Muscle of back (tissue), 13 donors: ENCODE measurements at places on chromosomes 11 and 22. TPM values are rescaled to one million over a fixed set of nuclear protein-coding genes. Genes with fewer than 3 reads are reported as not detected.

- DNase-seq = peak; percentile 27
Measured at GRCh38 chr11:73184953-73185671, 33.0 kb upstream of the P2RY2 start.

- no peak for DNase-seq
Measured at GRCh38 chr11:124868331-124869274, 3.4 kb downstream of the ROBO3 start.

DNA sequence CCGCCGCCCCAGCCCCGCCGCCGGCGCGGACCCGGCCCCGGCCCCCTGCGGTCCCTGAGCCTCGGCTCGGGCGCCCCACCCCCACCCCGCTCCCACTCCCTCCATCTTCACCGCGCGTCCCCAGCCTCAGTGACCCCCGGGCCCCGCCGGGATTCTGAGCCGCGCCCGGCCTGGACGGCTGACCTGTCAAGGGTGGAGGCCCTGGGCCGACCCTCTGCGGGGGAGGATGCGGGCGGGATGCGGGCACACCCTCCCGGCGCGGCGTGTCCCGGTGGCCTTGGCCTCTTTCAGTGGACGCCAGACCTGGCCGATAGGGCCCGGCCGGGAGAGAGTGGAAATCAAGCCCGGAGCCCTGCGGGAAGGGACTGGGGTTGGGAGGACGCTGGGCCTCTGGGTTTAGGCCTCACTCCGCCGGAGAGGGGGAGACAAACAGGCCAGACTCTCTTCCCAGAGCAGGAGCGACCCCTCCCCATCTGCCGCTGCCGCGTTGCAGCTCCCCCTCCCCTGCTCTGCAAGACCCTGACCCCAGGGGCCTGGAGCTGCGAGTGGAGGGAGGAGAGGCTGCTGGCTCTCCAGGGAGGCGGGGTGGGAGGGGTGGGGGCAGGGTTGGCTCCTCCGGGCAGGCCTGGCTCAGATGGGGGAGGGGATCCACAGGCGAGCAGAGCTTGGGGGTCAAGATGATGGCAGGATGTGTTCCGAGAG lies 525 bp downstream of the MAPK8IP2 start:
- DNase-seq = no peak

DNA sequence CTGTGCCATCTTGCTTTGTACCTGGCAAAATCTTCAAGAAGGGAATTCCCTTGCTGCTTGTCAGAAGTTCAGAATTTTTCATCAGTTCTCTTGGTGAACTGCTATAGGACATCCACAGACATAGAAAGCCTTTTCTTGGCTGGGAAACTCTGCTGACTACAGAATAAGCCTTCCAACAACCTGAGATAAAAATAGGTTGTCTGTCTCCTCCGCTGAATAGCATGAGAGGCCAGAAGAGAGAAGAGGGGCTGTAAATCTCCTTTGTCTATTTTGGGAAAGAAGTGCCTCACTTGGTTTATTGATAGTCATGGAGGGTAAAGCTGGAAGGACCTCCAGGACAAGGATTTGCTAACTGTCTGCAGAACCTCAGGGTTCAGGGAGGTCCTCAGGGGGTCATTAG lies 48.2 kb downstream of the C11orf91 start:
- DNase-seq = no peak

- no peak for DNase-seq
Measured at GRCh38 chr11:86143087-86144030, 74.5 kb upstream of the PICALM start.

- no peak for DNase-seq
Measured at GRCh38 chr11:70183483-70184176, 19.5 kb upstream of the FADD start.

- no peak for DNase-seq
Measured at GRCh38 chr11:47335733-47336132, 16.8 kb downstream of the MYBPC3 start.

- DNase-seq = no peak
Measured at GRCh38 chr11:95565724-95566141, 223.8 kb downstream of the FAM76B start.

The IL18 gene
- polyA plus RNA-seq = 0.18 TPM

The XKR3 gene
- not detected for polyA plus RNA-seq
